Effector memory CD4-positive, alpha-beta T cell (primary cell): ENCODE measurements at places on chromosomes 7 and 10.

DNA sequence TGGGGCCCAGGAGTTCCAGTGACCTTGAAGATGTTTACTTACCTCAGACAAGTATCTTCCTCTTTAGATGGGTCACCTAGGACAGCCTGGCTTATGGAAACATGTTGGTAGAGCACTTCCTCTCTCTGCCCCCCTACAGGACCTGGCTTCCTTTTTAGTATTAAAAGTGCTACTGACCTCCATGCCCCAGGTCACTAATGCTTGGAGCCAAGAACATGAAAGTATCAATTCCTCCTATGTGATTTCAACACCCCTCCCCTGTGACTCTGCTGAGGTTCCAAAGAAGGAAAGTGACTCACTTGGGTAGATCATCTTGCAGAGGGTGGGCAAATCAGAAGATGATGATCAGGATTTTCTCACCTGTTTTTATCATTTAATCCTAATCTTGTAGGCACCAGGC lies 125.3 kb upstream of the CCDC6 start:
- DNase-seq: no peak

DNA sequence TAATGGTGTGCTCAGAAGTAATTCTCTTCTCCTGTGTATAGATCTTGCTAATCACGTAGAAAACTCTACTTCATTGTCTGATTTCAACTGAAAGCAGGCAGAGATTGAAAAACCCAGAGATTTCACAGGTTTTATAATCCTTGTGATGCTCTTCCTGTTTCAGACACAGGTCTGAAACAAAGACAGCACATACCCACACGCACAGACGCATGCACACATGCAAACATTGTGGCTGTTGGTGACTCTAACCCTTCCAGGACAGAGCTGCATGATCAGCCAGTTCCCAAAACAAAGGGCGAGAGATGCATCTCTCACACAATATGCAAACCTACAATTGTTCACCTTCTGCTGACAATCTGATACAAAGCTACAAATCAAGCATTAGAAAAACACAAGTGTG lies 11.1 kb upstream of the TFEC start:
- no peak for DNase-seq

- no peak for DNase-seq
Measured at GRCh38 chr7:27162561-27163287, 2.6 kb downstream of the HOXA9 start.

- DNase-seq: no peak
Measured at GRCh38 chr10:65611592-65611991, 1314.2 kb upstream of the LRRTM3 start.

- peak; percentile 81 for DNase-seq
Measured at GRCh38 chr10:97632949-97633884, at the start of gene MORN4. MORN4 (minus strand) TSS chr10:97633500; CDS start chr10:97619653, 13,847 bp downstream.

DNA sequence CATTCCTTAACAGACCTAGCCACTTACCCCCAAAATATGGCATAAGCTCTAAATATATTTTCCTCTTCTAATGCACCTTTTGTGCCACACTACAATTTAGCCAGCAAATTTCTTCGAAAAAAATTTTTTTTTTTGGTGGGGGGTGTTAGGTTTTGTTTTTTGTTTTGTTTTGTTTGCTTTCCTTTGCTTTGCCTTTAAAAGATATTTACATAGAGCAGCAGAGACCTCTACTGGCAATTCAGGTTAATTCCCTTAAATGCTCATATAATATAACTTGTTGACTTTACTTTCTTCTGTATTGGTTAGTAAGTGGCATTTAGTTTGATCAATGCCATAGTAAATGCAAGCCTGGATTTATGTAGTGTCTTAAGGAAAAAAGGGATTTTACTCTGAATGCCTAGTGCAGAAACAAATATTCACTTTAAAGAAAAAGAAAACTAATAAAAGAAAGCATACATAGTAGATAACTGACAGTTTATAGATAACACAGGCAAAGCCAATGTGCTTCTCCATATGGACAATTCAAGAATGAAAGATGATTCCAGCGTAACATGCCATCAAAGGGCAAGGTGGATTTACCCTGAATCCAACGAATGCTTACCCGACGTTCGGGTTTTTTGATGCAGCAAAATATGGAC lies 1250.6 kb downstream of the GATA3 start:
- DNase-seq: no peak

DNA sequence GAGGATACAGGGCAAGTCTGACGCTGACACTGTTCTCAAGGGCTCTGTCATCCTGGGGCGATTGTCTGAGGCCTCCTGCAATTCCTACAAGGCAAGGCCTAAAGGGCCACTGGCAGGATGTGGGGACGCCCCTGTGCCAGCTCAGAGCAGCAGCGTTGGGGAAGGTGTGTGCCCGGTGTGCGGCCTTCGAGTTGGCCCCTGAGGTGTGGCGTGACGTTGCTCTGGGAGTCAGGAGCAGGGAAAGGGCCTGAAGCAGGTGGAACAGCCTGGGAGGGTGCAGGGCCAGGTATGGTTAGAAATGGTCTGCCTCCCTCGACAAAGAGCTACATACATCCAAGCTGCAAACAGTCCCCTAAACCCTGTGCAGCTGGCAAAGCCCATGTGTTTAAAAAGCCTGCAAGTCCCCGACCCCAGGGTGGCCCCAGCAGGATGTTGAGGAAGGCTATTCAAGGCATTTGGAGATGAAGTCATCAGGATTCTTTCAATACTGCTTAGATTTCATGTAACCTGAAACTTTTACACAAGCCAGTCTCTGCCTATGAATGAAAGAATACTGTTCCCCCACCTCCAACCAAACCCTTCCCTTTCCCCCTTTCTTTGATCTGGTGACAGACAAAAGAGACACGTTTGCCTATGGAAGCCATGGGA lies 142.5 kb upstream of the TNS3 start:
- DNase-seq: no peak
